ENCODE measurements at places on chromosomes 2 and 18.

DNA sequence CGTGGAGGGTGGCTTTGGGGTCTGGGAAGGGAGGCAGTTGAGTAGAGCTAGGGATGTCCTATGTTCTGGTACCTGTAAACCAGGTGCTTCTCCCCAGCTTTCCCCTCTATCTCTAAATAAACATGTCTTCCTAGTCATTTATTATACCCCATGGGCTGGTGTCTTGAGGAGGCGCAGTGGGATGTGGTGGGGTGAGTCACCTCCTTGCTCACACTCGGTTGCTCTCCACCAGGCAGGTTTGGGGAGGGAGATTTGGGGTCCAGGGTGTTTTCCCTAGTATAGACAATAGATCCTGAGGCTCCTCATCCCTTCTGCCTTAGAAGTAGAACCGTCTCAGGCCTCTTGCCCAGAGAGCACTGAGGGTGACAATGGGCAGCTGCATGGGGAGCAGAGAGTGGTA lies 5.1 kb downstream of the PSD4 start:
- peak; percentile 66 for DNase-seq

GRCh38 chr2:216880509-216881184 lies 20.8 kb upstream of the TNP1 start:
- DNase-seq: peak; percentile 13

- DNase-seq: no peak
Measured at GRCh38 chr2:239730897-239731296, 294.2 kb downstream of the NDUFA10 start.

DNA sequence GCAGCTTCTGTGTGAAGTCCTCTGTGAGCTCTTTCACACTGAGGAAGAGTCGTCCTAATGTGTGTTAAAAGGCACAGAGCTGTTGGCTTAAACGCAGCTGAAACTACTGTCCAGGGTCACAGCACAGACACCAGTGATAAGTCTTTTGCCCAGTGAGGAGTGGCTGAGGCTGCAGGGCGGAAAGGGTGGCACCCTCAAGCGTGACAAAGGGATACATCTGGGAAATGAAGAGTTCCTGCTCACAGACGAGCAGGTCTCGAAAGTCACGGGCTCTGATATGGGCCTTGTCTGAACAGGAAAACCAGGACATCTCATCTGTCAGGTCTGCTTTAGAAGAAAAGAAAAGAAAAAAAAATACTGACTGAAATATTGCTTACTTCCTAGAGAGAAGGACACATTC lies 36.5 kb downstream of the TGIF1 start:
- DNase-seq: no peak

DNA sequence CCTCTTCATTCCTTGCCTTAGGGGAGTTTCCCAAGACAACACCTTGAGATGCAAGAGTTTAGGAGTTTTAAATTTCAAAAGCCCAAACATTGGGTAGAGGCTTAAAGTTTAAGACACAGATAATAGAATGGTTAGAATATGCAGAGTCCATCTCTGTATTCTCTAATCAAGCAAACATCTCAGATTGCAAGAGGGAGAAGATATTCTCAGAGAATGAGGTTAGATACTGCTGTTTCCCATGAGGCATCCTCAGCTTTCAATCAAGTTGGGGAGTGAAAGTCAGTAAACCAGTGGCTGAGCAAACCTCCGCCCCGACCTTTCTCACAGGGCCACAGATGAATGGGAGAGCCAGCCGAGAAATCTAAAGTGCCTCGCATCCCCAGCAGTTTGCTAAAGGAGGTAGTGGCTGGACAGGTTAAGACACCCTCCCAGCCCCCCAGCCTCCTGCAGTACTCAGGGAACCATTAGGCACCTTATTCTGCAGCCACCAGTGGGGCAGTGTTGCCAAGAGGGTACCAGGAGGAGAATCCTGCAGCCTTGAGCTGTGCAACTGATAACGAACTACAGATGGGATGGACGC lies 30.0 kb downstream of the FBXO36 start:
- no peak for DNase-seq

GRCh38 chr18:79733135-79733701 lies 53.6 kb downstream of the CTDP1 start:
- no peak for DNase-seq

DNA sequence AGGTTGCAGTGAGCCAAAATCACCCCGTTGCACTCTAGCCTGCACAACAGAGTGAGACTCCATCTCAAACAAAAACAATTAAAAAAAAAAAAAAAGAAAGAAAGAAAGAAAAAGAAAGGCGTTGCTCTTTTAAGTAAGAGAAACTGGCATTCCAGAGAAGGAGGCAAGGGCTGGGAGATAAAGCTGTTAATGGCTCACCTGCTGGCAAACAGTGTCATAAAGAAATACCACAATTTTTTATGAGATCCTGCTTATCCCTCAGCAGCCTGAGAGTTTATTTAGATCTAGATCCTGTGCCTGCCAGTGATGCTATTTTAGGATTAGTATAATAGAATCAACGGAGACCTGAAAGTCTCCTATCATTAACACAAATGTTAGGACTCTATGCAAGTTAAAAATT lies 16.3 kb downstream of the SLC19A3 start:
- DNase-seq: no peak

DNA sequence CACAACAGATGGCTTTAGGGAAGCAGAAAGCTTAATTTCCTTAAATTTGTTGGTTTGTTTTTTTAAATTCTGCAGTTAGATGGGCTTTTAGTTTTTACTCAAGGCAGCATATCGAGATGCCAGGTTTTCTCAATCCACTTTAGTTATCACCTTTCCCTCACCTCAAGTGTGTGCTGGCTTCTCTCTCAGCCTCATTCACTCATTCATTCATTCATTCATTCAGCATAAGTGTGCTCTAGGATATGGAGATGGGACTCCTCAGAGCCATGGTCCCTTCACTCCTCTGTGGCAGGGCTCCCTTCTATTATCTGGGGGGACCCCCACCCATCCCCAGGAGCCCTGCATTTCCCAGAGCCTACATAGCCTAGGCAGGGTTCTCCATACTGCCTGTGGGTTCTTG lies 19.0 kb downstream of the VIL1 start:
- DNase-seq: no peak

GRCh38 chr2:133721118-133721517 lies 152.9 kb upstream of the NCKAP5 start:
- DNase-seq: no peak

- DNase-seq: peak; percentile 32
Measured at GRCh38 chr2:9554921-9555296, 721 bp downstream of the ADAM17 start.

- DNase-seq: no peak
Measured at GRCh38 chr2:137437386-137437785, 526.9 kb upstream of the HNMT start.

DNA sequence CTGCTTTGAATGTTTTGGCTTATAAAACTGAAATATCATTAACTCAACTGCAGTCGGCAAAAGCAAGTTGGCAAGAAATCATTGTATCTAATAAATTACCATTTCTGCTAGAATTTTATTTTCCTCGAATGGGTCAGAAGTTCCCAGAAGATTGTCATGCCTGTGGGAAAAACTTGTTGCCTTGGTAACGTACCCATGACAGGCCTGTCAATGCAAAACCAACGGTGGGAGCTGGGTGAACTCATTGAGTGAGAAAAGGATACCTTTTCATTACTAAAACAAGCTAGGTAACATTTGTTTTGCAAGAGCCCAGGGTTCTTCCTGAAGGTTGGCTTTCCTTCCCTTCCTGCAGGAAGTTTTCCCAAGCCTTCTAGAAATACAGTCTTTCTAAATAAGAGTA lies 9.5 kb downstream of the PLB1 start:
- DNase-seq: no peak

DNA sequence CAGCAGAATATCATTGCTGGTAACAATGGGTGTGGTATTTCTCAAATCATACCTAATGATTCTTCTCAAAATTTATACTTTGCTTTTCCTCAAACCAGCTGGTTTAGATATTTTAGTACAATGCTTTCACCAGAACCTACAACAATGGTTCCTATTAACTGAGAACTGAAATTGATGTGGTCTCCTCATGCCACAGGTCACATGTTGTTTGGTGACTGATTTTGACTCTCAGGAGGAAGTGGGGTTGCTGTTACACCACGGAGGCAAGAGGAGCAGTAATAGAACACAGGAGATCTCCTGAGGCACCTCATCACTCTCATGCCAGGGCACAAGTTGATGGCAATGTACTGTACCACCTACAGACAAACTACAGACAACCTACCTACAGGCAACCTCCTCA lies 3.0 kb upstream of the CEP68 start:
- peak; percentile 52 for DNase-seq

DNA sequence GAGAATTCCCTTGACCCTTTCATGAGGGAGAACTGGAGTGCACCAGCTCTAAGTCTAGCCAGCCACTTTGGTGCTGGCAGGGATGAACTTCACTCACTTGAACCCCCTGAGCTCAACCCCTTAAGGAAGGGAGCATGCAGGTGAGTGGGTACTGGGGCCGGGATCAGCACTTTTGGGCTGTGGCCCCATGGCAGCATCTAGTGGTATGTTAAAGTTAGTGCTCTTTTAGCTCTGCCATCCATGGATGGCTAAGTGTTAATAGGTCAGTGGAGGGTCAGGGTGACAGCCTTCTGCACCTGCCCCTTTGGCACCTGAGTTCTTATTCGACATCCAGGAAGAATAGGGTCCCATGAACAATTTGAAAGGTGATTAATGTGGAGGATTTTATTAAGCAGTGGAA lies 689.0 kb upstream of the FSHR start:
- no peak for DNase-seq

DNA sequence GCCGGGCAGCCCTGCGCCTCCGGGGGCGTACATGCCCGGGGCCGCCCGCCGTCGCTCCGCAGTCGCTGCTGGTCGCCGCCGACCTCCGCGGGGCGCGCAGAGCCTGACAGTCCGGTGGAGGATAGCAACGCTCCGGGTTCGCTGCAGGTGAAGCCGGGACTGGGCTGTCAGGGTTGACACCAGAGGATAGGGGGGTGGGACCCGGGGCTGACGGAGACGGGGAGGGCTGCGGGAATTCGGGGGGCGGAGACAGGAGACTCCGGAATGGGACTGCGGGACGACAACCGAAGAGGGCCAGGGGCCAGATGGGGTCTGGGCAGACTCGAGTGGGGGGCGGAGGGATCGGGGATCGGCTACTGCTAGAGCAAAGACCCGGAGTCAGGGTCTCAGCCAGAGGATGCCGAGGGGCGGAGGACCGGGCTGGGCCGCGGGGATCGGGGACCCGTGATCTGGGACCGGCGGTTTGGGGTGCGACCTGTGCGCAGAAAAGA lies 403 bp downstream of the TMEM127 start:
- DNase-seq: peak; percentile 52

GRCh38 chr18:23935804-23936203 lies 78.8 kb upstream of the TTC39C start:
- DNase-seq: peak; percentile 11

DNA sequence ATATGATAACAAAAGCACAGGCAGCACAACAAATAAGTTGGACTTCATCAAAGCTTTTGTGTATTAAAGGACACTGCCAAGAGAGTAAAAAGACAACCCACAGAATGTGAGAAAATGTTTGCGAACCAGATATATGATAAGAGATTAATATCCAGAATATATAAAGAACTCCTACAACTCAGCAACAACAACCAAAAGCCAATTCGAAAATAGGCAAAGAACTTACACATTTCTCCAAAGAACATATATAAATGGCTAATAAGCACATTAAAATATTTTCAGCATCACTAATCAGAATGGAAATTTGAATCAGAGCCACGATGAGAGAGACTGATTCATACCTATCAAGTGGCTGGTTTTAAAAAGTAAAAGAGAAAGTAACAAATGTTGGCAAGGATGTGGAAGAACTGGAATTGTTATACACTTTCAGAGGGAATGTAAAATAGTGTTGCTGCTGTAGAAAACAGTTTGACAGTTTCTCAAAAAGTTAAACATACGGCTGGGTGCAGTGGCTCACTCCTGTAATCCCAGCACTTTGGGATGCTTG lies 25.2 kb downstream of the EPB41L5 start:
- no peak for DNase-seq

DNA sequence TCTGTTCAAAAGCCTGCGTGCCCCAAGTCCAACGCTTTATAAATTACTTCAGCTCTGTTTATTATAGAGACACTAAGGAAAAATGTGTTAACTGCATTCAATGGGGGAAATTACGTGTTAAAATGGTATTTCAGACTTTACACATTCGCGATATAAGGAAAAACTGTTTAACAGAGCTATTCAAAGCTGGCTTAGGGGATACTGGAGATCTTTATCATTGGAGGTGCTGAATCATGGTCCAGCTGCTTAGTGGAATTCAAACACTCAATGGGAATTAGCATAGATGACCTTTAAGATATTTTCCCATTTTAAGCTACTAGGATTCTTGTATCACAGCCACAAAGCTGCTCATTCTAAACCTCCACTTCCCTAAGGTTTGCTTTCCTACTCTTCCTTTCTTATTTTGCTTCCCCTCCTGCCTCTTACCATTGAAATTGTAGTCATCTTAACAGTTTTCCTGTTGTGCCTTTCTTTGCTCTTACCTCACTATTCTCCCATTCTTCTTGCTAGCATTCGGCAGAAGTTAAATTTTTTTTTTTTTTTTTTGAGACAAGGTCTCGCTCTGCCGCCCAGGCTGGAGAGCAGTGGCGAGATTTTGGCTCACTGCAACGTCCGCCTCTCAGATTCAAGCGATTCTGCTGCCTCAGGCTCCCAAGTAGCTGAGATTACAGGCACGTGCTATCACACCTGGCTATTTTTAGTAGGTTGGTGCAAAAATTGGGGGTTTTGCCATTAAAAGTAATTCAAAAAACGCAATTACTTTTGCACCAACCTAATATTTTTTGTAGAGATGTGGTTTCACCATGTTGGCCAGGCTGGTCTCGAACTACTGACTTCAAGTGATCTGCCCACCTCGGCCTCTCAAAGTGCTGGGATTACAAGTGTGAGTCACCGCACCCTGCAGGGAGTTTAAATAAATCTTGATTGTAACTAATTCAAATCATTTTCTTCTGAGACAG lies 6.5 kb downstream of the SULT6B1 start:
- DNase-seq: no peak

DNA sequence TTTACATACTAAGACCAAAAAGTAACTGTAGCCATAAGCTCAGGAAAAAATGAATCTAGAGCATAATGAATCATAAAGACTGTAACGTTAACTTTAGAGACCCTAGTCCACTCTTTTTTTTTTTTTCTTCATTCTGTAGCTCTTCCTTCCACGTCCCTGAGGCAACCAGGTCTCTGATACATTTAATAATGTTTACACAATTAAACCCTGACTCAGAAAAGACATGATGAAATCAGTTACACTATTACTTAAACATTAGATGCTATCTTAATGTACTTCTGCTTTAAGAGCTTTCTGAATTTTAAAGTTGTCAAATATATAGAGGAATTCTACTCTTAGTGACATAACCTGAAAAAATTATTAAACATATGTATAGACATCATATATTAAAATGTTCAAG lies 1121.5 kb upstream of the DDX18 start:
- DNase-seq: no peak

- no peak for DNase-seq
Measured at GRCh38 chr18:51955136-51955535, 384.9 kb upstream of the DCC start.

DNA sequence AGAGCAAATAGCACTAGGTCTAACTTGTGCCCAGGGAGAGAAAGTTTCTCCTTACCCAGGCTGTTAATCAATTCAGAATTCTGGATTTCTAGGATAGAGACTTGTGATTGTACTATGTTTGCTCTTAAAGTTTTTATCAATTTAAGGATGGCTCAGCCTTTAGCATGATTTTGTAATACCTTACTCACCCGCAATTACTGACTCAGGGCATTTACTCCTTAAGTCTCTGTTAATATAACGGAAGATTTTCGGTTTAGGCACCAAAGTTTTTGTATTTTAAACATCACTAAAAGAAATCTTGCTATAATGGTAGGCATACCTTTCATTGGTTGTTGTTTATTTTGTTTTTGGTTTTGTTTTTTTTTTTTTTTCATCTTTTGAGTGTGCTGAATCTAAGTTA lies 358.2 kb downstream of the RBM43 start:
- DNase-seq: no peak

GRCh38 chr18:5066380-5066977 lies 130.6 kb downstream of the AKAIN1 start:
- DNase-seq: peak; percentile 32

All from activated T-cell treated with anti-CD3 and anti-CD28 coated beads, Interleukin-2, amount 50 U/mL, for 72 hours (primary cell).